Left forelimb (tissue), 1 donor: ENCODE measurements at places on chromosomes 16 and 17.
A peak's percentile ranks its signal among the peaks of the same experiment; 100 is the strongest.

DNA sequence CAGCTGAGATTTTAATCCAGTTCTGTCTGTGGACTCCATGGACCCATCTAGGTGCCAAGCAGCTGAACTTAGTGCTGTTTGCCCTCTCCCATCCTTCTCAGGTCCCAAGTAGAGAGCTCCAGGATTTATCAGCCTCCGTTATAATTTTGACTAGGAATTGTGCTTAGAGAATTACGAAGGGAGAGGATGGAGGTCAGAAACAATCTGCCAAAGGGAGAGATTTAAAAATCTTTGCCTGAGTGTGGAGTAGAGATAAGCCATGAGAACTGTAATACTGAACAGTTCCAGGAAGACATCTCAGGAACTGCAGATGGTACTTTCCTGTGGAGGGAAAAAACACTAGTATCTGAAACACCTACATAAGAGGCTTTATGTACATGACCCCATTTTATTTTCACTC lies 27.0 kb downstream of the CEP95 start:
- no peak for DNase-seq

DNA sequence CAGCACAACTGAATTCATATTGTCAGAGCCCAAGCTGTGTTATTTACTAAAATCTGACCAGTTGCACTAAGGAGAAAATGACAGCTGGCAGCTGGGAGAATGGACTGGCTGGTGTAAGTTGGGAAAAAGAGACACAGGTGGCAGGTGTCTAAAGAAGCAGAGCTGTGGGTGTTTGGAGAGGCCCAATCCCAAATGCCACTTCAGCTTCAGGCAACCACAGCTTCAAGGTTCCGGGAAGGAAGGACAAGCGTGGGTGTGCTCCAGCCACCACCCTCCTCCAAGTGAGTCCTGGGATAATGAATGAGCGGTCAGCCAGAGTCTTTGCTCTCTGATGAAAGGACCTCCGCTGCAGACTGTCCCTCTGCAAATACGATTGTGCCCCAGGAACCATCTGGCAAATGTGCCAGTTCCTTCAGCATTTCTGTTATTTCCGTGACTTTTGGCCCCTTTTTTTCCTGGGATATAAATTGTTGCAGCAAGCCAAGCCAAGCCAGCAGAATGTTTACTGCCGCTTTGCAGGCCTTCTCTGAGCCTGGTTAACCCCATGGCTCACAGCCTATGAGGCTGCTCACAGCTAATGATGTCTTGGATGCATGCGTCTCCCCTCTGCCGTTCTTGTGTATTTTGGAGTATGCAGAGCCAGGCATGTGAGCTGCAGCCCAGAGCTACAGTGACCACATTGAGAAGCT lies 9.5 kb upstream of the RHBDL3 start:
- DNase-seq = peak; percentile 45

GRCh38 chr16:27025581-27025980 lies 41.1 kb upstream of the C16orf82 start:
- DNase-seq = no peak

- DNase-seq = no peak
Observed at GRCh38 chr17:59767176-59767575, 59.7 kb downstream of the VMP1 start.

DNA sequence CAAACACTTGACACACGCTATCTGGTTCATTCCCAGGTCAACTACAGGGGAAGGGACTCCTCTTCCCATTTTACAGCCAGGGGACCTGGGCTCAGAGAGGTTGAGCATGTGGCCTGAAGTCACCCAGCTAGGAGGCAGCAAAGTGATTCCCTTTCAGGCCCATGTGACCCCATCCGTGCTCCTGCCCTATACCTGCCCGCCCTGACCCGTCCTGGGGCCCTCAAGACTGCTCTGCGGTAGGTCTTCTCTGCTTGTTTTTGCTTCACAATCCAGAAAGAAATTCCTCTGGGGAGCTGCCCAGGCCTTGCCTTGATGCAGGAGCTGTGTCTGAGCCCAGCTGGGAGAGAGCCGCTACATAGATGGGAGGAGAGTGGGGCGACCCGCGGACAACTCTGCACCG lies 161.4 kb downstream of the SDK2 start:
- no peak for DNase-seq

DNA sequence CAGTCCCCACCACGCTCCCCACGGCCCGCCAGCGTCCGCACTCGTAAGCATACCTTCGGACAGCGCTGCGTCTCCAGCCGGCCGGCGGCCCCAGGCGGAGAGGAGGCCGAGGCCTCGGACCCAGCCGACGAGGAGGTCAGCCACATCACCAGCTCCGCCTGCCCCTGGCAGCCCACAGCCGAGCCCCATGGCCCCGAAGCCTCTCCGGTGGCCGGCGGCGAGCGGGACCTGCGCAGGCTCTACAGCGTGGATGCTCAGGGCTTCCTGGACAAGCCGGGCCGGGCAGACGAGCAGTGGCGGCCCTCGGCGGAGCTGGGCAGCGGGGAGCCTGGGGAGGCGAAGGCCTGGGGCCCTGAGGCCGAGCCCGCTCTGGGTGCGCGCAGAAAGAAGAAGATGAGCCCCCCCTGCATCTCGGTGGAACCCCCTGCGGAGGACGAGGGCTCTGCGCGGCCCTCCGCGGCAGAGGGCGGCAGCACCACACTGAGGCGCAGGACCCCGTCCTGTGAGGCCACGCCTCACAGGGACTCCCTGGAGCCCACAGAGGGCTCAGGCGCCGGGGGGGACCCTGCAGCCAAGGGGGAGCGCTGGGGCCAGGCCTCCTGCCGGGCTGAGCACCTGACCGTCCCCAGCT lies 4.9 kb downstream of the TPSG1 start:
- DNase-seq = no peak

DNA sequence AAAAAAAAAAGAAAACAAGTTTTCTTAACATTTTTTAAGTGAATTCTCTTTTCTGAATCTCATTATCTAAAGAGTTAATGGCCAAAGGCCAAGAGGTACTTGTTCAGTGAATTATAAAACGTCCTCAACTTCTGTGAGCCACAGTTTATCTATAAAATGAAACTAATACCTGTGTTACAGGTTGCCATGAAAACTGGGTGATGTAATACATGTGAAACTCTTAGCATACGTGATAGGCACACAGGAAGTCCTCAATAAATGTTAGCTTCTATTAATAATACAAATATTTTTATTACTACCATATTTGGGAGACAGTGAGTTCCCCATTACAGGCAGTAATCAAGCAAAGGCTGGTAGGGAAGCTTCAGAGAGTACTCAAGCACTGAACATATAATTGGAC lies 13.5 kb upstream of the INPP5K start:
- no peak for DNase-seq

DNA sequence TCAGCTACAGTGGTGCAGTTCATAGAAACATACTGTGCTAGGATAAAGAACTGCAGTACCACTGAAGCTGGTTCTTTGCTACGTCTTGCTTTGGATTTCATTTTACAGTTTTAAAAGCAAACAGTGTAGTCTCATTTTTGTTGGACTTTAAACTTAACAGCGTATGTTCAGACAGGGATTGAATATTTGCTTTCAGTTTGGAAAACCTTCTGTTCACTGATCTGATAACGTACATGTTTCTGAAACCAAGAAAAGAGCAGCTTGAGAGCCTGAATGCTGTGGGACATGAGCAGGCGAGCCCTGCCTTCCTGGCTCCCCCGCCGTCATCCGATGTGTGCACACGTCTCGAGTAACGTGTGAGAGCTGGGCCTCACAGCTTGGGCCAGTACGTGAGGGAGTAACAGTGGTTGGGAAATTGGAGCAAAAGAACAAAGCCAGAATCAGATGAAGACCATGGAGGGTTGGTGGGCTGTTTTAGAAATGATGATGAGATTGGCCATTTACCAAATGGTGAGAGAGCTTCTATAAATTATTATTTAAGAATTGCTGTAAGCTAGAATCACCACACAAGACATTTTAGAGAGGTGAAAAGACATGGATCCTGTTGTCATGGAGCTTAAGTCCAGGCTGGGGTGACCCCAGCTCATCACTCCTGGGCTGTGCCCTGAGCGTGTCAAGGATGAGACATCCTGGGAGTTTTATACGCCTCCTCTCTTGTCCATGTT lies 20.8 kb upstream of the CLEC18C start:
- DNase-seq = no peak

- no peak for DNase-seq
Observed at GRCh38 chr17:44307387-44308186, 814 bp upstream of the RUNDC3A start.

GRCh38 chr17:1469231-1469852 lies 13.3 kb upstream of the CRK start:
- no peak for DNase-seq

GRCh38 chr16:27547134-27547533 lies 2.6 kb downstream of the GTF3C1 start:
- peak; percentile 42 for DNase-seq

- no peak for DNase-seq
Observed at GRCh38 chr17:51941272-51941671, 217.2 kb downstream of the CA10 start.

- DNase-seq = no peak
Observed at GRCh38 chr16:25798065-25798464, 106.3 kb downstream of the HS3ST4 start.

DNA sequence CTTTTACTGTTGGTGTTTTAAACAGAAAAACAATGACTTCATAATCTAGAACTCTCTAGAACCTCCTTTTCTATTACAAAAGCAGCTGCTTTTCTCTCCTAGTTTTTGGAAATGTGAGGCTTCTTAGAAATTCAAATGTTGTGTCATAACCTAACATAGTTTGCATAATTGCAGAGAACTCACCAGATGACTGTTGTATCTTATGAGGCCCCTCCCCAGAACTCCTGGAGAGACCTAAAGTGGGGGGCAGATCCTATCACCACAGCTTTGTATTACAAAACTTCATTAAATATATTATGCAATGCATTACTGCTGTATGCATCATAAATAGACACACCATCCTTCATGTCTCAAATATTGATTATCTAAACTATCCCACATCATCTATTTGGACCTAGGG lies 538.7 kb upstream of the HSBP1 start:
- no peak for DNase-seq

- no peak for DNase-seq
Observed at GRCh38 chr17:1800240-1800639, 29.5 kb downstream of the SMYD4 start.

DNA sequence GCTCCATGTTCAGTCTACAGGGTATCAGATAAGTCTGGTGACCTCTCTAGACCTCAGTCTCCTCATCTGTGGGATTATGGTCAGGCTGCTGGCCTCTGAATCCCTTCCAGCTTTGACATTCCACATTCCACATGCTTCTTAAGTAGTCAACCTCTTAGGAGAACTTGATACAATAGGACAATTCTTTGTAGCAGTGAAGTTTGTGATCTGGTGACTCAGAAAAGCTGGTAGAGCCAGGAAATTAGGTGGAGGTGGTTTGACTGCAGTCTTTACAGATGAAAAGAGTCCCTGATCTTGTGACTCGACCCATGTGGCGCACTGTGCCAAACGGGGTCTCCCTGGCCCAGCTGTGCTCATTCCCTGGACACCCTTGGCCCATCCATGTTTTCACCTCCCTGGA lies 147.8 kb downstream of the NTN1 start:
- no peak for DNase-seq

- DNase-seq = no peak
Observed at GRCh38 chr17:48429638-48430586, at the start of gene SKAP1. TSS of gene SKAP1 (minus strand) at chr17:48430214.

GRCh38 chr17:50501054-50501453 lies 7.2 kb upstream of the MYCBPAP start:
- no peak for DNase-seq
